ENCODE measurements at places on chromosomes 7 and 10.

- no peaks in the 10 kb centered on the region for H3K4me1 ChIP-seq
- no peak overlapping the region for H3K27ac ChIP-seq
- no peaks in the 10 kb centered on the region for H3K36me3 ChIP-seq
- no peak overlapping the region for H3K4me3 ChIP-seq
These were observed 78.1 kb upstream of the CCDC6 start for GRCh38 chr10:59984415-59984814.

GRCh38 chr10:11653758-11654471, 42.5 kb upstream of the USP6NL start:
- H3K27me3 ChIP-seq = no peaks in the 10 kb centered on the region
- no peaks in the 10 kb centered on the region for H3K36me3 ChIP-seq
- DNase-seq = no peak
- no peaks in the 10 kb centered on the region for H3K4me1 ChIP-seq
- no peak overlapping the region for H3K27ac ChIP-seq
- H3K4me3 ChIP-seq = no peak overlapping the region

- no peak overlapping the region for H3K4me3 ChIP-seq
- H3K4me1 ChIP-seq = peaks cover 3% of the 10 kb centered on the region
- no peak overlapping the region for H3K27ac ChIP-seq
- H3K36me3 ChIP-seq = no peaks in the 10 kb centered on the region
- H3K27me3 ChIP-seq = no peaks in the 10 kb centered on the region
These were observed 55.7 kb downstream of the TMEM209 start for GRCh38 chr7:130149281-130150139.

- DNase-seq = no peak
- peak overlapping the region; percentile 60 for H3K27ac ChIP-seq
- peaks cover 10% of the 10 kb centered on the region for H3K4me1 ChIP-seq
- H3K27me3 ChIP-seq = no peaks in the 10 kb centered on the region
- H3K36me3 ChIP-seq = peaks cover 45% of the 10 kb centered on the region
- no peak overlapping the region for H3K4me3 ChIP-seq
These were observed 47.7 kb downstream of the DLD start for GRCh38 chr7:107938456-107939250.

- H3K27me3 ChIP-seq = no peaks in the 10 kb centered on the region
- no peak overlapping the region for H3K4me3 ChIP-seq
- H3K4me1 ChIP-seq = peaks cover 5% of the 10 kb centered on the region
These were observed 10.9 kb downstream of the SUFU start for GRCh38 chr10:102514487-102515311.

- no peaks in the 10 kb centered on the region for H3K27me3 ChIP-seq
- no peaks in the 10 kb centered on the region for H3K36me3 ChIP-seq
- no peak overlapping the region for H3K27ac ChIP-seq
- no peaks in the 10 kb centered on the region for H3K4me1 ChIP-seq
- DNase-seq = no peak
- no peak overlapping the region for H3K4me3 ChIP-seq
These were observed 81.8 kb upstream of the ANKRD1 start for GRCh38 chr10:91002656-91003055.

DNA sequence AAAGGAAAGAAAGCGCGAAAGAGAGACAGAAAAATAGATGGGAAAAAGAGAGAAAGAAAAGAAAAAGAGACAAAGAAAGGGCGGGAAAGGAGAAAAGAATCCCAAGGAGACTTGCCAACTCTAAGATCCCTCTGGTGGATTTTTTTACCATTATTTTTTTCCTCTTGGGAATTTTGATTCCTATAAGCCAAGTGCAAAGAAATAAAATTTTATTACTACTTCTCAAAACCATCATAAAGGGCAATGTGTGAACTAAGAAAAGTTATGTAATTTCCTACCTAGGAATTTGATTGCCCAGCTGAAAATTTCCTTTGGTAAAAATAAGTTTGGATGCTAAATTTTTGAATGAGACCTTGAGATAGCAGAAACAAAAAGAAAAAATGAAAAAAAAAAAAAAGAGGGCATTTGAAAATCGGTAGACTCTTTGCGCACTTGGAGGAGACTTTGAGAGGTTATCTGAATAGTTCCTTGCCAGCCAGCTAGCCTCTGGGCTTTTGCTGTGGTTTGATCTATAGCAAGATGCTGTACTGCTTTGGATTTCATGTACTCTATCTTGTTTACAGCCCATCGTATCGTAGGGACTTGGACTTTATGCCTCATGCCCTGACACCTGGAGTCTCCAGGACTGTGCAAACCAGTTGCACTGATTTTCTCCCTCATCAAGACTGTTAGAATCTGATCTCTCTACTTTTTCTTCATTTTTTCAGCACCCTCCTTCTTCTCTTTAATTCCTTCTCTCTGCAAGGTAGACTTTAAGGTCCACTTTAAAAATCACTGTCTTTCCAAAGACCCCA, 535.4 kb upstream of the MKI67 start:
- no peaks in the 10 kb centered on the region for H3K27me3 ChIP-seq
- H3K4me3 ChIP-seq = no peak overlapping the region
- no peaks in the 10 kb centered on the region for H3K36me3 ChIP-seq

DNA sequence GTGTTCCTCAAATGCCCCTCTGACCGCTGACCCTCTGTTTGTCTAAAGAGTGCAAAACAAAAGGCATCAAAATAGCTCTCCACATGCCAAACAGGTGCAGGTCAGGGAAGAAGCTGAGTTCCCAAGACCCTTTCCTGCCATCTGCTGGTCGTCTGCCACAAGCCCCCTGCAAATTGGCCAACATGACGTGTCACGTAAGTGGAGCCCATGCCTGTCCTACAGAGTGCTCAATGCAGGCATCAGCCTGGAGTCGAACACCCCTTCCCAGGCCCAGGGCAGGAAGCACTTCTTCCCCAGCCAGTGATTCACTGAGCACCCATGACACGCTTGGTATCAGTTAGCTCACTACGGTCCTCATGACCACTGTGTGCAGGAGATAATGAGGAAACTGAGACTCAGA, 14.1 kb downstream of the TMEM72 start:
- H3K27ac ChIP-seq = no peak overlapping the region
- DNase-seq = peak; percentile 35
- H3K36me3 ChIP-seq = no peaks in the 10 kb centered on the region
- peaks cover 30% of the 10 kb centered on the region for H3K27me3 ChIP-seq

DNA sequence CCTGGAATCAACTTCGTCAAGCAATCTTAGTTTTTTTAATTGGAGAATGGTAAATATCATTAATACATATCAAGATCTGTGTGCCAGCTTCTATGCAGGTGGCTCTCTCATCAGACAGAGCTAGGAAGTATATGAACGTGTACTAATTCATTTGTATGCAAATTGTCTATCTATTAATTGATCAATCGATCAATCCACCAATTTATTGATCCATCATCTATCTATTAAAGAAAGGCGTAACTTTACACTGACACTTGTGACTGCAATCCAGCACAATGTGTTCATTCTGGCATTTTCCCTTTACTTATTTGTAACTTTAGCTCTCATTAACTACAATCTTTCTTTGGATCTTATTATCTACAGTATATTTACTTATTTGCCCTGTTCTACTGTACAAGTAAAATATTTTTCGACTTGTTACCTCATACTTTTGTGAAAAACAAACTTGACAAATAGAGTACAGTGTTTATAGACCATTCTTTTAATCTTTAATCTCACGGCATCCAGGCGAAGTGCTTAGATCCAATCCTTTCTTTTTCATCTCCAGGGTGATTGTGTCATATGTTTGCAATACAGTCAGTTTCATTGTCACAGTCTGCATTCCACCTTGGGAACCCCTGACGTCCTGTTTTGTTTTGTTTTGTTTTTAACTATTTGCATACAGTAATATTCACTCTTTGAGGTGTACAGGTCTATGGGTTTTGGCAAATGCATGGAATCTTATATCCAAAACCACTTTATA, 22.0 kb upstream of the GHRHR start:
- H3K27ac ChIP-seq = no peak overlapping the region
- H3K36me3 ChIP-seq = no peaks in the 10 kb centered on the region
- no peak for DNase-seq
- no peak overlapping the region for H3K4me3 ChIP-seq
- H3K4me1 ChIP-seq = 0 out of 2 replicates have a peak, but pooled peaks cover 5% of the 10 kb centered on the region

DNA sequence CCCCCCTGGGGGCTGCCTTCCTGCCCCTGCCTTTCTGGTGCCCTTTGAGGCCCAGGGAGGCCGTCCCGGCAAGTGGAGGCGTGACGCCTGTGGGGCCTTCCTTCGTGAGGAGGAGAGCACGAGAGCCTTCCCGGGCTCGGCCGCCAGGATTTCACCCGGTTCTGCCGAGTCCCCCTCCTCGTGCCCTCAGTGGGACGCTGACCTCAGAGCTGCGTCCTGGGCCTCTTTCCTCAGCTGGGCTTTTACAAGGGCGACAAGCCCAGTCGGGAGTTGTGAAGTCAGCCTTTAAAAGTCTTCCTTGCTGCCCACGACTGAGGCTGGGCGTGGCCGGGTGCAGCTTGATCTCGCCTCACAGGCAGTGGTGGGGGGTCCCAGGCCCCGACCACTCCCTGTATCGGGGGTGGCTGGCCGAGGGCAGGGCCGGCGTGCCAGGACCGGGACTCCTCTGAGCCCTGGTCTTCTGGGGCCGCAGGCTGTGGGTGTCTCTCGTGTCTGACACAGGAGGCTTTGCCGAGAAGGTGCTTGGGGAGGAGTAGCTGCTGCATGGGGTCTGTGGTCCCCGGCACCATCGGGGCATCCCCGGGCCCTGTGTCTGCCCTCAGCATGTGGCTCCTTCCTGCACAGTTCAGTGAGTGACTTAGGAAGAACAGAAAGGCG, 41.8 kb downstream of the FAM20C start:
- H3K4me1 ChIP-seq = peaks cover 4% of the 10 kb centered on the region
- no peak for DNase-seq
- H3K27me3 ChIP-seq = no peaks in the 10 kb centered on the region
- no peak overlapping the region for H3K4me3 ChIP-seq
- H3K36me3 ChIP-seq = peaks cover 11% of the 10 kb centered on the region

DNA sequence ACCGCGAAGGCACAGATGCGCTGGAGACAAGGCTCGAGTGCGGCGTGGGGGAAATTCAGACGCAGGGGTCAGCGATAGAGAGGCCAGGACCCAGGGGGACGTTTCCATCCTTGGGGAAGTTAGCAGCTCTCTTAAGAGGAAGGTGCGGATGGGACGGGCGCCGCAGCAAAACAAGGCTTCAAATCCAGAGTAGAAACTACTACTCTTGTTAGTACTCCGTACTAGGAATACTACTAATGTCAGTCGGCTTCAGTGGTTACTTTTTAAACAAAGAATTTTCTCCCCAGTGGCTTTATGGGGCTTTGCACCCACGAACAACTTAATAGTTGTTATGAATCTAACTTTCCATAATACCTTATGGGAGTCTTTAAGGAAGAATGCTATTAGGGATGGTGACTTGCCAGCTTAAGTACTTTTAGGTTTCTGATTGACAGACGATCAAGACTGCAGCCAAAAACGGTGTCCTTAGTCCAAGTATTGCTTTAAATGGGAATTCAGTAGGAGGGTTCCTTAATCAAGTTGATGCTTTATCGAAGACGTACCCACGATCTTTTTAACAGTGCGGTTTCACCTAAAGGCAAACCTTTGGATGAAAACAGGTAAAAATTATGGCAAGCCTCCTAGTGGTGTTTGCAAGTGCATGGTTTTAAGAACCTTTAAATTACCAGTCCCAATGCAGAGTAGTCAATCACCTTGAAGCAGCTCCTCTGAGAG, 812 bp upstream of the IDE start:
- H3K4me1 ChIP-seq = peaks cover 17% of the 10 kb centered on the region
- no peaks in the 10 kb centered on the region for H3K36me3 ChIP-seq
- peak overlapping the region; percentile 82 for H3K4me3 ChIP-seq

DNA sequence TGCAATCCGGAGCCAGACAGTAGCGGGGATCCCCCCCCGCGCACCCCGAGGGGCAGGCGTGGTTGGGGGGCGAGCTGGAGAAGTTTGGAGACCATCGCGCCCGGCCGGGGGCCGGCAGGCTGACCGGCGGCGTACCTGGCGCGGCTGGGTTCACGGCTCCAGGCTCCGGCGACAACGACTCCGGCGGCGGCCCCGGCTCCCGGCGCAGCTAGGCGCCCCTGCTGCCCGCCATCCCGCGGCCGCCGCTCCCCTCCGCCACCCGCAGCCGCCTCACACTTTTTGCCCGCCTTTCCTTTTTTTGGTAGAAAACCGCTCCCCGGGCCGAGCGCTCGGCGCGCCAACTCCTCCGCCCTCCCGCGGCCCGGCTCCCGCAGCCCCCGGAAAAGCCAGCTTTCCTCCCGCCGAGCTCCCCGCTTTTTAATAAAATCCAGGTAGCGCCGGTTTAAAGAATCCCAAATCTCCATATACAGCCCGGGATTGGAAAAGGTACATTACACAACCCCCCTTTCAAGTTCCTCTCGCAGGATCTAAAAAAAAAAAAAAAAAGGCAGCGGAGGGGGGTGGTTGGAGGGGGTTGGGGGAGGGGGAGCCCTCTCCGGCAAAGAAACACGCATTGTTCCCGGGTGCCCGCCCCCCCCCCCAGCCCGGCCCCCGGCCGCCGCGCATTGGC, at the start of gene TNRC18:
TSS of gene TNRC18 (minus strand) at position 529 of the 670 bp plus-strand sequence. CDS start 2,588 bp downstream, outside the sequence.
- peaks cover 20% of the 10 kb centered on the region for H3K4me1 ChIP-seq
- H3K4me3 ChIP-seq = peak within 1 kb of the TSS; percentile 99
- DNase-seq = no peak
- no peaks in the 10 kb centered on the region for H3K27me3 ChIP-seq

- peaks cover 50% of the 10 kb centered on the region for H3K27me3 ChIP-seq
- no peak overlapping the region for H3K4me3 ChIP-seq
- H3K4me1 ChIP-seq = no peaks in the 10 kb centered on the region
- no peaks in the 10 kb centered on the region for H3K36me3 ChIP-seq
- no peak for DNase-seq
- no peak overlapping the region for H3K27ac ChIP-seq
These were observed 38.3 kb upstream of the PPP2R2D start for GRCh38 chr10:131862548-131862947.

DNA sequence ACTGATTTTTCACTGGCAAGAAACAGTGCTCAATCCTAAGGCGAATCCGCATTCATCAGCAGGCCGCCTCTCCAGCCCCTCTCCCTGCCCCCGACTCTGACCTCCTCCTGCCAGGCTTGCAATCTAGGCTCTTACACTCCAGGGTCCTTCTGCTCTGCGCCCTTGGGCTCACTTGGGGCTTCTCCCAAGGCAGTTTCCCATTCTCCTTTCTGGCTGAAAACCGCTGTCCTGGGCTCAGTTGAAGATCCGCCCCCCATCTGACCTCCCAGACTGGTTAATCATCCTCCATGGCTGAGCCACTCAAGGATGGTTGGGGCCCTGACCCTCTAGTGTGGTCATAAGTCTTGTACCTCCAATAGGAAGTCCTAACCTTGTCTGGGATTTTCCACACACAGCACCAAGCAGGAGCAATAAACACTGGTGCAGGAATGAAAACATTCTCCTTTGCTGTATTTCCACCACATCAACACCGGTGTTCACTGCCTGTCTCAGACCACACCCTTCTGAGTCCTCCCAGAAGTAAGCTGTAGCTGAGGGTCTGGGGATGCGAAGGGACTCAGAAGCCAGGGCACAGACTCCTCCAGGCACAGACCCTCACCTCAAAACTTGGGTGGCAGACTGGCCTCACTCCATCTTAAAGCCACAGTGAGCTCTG, 42.4 kb downstream of the TNS3 start:
- peak overlapping the region; percentile 35 for H3K27ac ChIP-seq
- no peaks in the 10 kb centered on the region for H3K27me3 ChIP-seq
- no peak for DNase-seq
- no peak overlapping the region for H3K4me3 ChIP-seq
- H3K36me3 ChIP-seq = no peaks in the 10 kb centered on the region

Measured in PC-3 (cell line).